Cerebellar nuclear complex (tissue), 1 donor: ENCODE measurements at places on chromosomes 7 and 10.

- DNase-seq: no peak
Observed at GRCh38 chr7:40986351-40986873, 716.5 kb downstream of the INHBA start.

GRCh38 chr10:44439239-44439957, 54.5 kb upstream of the CXCL12 start:
- DNase-seq: no peak

- no peak for DNase-seq
Observed at GRCh38 chr7:54292171-54292925, 249.8 kb upstream of the VSTM2A start.

DNA sequence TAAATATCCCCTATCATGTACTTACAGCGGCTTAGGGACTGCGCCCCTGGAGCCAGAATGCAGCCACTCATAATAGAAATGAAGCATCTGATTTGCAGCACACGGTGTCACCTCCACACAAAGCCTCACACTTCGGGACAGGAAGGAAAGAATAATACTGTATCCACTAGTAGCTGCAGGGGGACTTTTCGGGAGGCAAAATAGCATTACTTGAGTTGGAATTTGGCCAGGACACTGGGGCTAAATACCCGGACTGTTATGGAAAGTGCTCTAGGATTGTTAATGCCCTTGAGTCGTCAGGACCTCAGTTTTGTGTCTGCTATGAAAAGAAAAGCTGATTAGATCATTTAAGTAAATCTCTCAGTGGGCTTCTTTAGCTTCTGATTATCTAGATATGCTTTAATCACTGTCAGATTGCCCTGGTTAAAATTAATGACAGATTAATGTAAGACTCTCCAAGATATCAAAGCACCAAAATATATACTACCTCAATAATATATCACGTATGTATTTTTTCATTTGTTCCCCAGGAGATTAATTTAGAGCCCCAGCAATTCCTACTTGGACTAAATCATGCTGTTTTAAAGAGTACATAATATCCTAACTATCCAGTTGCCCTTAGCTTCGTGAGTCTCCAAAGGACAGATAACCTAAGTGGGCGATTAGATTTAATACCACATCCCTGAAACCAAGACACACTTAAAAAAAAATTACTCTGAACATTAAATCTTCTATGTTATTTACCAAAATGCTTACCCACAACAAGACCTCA, 173.0 kb upstream of the NEBL start:
- DNase-seq: no peak

GRCh38 chr7:129851174-129851573, 101.6 kb downstream of the UBE2H start:
- no peak for DNase-seq

DNA sequence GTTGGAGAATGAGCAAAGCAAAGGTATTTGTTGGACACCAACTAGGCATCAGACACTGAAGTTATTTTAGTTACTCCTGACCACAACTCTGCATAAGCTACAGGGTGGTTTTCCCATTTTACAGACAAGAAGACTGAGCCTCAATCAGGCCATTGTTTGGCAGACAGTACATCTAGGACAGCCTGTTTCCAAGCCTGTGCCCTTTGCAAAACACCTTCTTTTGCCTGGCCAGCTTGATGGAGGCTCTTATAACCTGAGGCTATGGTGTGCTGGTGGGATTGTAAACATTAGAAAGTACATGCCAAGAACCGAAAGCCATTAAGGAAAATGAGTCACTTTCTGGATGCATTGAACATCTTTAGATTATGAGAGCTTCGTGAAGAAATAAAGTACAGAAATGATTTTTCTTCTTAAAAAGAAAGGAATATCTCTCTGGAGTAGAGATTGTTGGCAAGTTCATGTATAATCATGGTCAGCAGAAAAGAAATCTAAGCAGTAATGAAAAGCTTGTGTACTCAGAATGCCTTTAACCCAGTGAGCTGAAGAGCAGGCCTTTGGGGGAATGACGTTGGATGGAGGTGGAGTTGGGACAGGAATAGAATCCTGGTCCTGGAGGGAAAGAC, 140.6 kb downstream of the KIAA1217 start:
- DNase-seq: no peak

GRCh38 chr7:6260291-6261187, 11.9 kb downstream of the CYTH3 start:
- no peak for DNase-seq

GRCh38 chr10:21308018-21308417, 217.5 kb downstream of the SKIDA1 start:
- DNase-seq: no peak

DNA sequence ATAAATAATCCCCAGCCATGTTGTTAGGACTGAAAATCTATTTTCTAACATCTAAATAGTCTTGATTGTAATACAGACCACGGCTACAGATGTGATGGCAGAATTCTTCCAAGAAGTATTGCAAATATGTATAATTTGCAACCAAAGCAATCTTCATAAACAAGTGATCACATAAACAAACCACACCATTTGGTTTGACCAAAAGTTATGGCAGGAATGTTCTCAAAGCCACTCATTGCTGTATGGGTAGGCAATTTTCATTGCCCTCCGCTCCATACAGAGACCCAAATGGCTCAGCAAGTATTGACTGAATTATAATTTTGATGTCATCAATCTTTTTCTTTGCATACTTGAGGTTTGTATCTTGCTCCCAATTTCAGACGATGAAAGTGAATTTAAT, 19.0 kb upstream of the RHOBTB1 start:
- no peak for DNase-seq

GRCh38 chr7:115217373-115217772, 295.5 kb downstream of the MDFIC start:
- no peak for DNase-seq

GRCh38 chr7:98418636-98419315, 17.9 kb upstream of the BAIAP2L1 start:
- no peak for DNase-seq

- DNase-seq: no peak
Observed at GRCh38 chr10:103701380-103702222, 153.8 kb downstream of the SH3PXD2A start.

DNA sequence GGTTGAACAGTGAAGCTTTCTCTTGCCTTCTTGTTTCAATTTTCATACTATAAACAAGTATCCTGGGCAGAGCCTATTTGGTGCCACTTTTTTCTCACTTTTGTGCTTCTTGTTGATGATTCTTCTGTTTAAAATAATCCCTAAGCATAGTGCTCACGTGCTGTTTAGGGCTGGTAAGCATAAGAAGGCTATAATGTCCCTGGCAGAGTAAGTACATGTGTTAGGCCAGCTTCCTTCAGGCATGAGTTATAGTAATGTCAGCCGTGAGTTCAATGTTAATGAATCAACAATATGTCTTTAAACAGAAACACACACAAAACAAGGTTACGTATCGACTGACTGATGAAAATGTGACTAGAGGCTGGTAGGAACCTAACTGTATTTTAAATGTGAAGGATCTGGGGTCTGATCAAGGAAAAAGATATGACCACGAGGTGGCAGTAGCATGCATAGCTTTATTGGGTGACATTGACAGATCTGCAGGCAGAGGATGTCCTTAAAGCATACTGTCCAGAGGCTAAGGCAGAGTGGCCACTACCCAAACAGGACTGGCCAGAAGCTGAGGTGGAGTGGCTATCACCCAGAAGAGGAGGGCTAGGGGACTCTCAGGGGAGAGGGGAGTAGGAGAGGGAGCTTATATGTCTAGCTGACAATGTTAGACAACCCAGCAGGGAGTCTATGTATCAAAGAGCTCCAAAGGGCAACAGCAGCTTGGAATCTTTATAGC, 113.7 kb downstream of the BRAF start:
- DNase-seq: no peak

DNA sequence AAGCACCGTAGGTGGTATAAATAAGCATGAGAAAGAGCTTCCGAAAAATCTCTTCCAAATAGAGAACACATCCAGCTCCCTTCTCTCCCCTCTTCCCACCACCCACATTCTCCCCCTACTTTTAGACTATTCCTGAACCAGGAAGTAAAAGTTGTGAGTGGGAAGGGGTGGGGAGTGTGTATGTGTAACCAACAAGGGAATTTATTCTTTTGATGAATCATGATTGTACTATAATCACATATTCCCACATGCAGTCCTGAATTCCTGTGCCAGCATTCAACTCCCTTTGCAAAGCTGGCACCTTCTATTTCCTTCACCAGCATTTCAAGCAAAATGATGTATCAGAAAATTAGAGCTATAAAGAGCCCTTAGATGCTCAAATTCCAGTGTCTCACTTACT, 230.6 kb upstream of the CHRM2 start:
- no peak for DNase-seq

DNA sequence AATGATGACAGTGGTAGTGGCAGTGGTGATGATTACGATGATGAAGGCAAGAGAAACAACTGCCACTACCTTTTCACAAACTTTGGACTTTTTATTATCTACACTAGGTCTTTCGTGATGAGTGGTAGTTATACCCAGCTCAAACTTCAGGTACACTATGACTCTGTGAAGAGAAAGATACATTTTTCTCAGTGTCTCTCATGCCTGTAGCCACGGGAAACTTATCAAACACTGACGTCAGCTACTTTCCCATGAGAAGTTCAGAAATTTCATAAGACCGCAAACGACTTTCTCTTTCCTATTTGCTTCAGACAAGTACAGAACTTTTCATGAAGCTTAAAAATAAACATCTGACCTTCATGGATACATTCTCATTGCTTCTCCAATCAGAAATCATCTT, 57.0 kb downstream of the CALD1 start:
- no peak for DNase-seq

DNA sequence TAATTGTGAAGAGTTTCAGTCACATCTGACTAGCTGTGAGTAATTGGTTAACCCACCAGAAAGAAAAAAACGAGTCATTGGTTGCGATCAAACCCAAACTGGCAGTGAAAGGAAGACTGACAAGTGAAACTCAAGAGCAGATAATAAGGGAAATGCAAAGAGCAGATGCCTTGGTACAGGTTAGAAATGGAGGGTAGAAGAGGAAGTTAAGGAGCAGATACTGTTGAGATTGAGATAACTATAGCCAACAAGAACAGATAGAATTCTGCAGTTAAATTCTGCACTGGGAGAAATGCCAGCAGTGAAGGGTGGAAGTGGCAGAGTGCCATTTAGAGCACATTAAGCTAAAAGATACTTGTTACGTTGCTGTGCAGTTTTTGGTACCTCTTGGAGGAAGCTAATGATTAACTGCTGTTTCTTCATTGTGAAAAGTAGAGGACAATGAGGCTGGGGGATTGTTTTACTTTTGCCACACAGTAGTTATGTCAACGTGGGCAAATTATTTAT, 65.8 kb downstream of the CDK13 start:
- DNase-seq: no peak

DNA sequence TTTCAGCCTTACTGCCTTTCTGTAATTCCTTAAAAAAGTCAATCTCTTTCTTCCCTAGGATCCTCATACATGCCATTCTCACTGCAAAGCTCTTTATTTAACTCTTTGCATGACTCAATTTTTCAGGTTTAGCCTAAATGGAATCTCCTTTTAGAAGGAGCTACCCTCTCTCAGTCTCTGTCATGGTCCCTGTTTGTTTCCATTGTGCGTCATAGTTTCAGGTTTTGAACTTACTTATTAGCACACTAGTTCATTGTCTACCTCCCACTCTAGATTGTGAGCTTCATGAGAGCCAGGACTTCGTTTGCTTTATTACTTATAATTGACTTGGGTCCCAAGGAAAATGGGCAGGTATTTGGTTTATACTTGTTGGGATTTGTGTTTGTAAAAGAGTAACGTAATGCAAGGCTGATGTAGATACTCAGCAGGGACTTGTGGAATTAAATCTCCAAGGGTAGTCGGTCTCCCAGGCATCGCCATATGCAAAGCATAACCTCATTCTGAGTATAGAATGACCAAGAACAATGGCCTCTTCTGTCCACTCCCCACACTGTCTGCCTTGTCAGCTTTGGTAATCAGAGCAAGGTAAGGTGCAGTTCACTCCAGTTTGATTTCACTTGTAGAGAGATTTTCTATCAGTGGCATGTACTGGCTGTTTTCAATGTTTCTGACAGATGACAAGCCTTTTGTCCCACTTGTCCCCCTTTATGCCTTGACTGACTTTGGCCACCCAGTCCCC, 252.0 kb downstream of the SORCS3 start:
- no peak for DNase-seq

GRCh38 chr10:84188815-84189214, 5.5 kb upstream of the CDHR1 start:
- DNase-seq: no peak

GRCh38 chr7:26865094-26865388, 651 bp upstream of the SKAP2 start:
- no peak for DNase-seq

- DNase-seq: no peak
Observed at GRCh38 chr7:155202106-155202871, 95.4 kb upstream of the INSIG1 start.

GRCh38 chr10:34181553-34182300, 633.4 kb downstream of the PARD3 start:
- no peak for DNase-seq

DNA sequence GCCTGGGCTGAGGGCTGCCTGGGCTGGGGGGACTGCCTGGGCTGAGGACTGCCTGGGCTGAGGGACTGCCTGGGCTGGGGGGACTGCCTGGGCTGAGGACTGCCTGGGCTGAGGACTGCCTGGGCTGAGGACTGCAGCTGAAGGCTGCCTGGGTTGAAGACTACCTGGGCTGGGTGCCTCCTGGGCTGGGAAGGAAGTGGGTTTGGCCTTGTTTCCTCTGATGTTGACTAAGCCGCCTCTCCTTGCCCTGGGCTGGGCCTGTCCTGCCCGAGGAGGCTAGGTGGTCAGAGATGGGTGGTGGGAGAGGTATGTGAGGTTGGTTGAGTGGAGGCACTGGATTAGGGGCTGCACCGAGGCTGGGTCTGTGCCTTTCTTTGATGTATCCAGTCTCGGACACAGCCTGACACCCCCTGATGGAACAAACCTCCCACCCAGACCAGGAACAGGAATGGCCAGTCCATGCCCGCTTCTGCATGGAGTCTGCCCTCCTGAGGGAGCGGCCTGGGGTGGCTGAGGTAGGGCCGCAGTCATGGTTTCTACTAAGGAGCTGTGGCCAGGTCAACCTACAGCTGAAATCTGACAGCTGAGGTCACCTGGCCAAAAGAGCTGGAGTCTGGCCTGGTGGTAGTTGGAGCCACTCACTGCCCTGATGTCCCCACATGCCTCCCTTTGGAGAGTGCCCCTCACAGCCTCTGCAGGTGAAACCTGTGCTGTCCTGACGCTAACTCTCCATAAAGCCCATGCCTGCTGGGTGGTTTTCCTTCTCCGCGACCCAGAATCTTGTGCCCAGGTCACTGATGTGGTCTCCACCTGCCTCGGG, 22.3 kb downstream of the SCART1 start:
- DNase-seq: no peak

- DNase-seq: no peak
Observed at GRCh38 chr10:32065856-32066255, 9.6 kb upstream of the KIF5B start.
